ENCODE measurements at places on chromosomes 11 and 22. TPM values are rescaled to one million over a fixed set of nuclear protein-coding genes. Genes with fewer than 3 reads are reported as not detected.

DNA sequence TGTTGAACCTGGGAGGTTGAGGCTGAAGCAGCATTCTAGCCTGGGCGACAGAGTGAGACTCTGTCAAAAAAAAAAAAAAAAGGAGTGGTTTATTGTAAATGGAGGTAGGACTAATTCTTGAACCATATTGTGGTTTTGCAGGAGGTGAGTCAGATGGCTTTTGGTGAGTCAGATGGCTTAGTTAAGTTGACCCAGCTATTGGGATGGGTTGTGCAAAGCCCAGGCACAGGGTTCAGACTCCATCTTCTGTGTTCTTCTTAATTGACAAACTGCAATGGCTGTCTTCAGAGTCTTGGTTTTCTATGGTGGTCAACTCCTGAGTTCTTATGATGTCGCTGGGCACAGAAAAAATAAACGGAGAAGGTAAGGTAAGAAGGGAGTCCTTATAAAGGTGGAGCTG is 182.7 kb downstream of the ADAMTS15 start:
- no peak for DNase-seq

GRCh38 chr11:128179512-128179911 is 407.8 kb downstream of the ETS1 start:
- no peak for DNase-seq

DNA sequence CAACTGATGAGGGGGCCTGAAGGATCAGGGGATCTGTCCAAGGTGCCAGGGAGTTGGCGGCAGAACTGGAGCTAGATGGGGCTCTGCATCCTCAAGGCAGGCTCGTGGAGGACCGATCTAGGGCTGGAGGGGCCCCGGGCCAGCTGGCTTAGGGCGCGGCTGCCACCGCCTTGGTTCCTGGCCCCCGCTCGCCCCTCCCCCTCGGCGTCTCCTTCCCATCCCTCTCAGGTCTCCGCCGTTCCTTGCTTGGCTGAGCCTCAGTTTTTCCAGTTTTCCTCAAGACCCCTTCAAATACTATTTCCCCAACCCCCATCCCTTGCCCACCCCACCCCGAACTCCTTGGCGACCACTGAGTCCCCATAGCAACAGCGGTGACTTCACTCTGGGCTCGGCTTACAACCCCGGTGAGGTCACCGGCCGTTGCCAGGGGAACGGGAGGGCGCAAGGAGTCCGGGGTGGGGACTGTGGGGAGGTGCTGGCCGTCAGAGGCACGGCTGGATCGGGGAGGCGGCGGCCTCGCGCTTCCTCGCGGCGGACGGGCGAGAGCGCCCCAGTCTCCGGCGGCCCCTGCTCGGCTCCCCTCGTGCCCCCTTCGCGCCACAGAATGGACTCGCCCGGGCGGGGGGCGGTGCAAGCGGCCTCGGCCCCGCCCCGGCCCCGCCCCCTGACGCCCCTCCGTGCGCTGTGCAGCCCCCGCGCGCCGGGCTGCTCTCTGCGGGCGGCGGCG is 7.5 kb downstream of the FREY1 start:
- DNase-seq: peak; percentile 93

Gene TSSK2
- total RNA-seq: not detected

DNA sequence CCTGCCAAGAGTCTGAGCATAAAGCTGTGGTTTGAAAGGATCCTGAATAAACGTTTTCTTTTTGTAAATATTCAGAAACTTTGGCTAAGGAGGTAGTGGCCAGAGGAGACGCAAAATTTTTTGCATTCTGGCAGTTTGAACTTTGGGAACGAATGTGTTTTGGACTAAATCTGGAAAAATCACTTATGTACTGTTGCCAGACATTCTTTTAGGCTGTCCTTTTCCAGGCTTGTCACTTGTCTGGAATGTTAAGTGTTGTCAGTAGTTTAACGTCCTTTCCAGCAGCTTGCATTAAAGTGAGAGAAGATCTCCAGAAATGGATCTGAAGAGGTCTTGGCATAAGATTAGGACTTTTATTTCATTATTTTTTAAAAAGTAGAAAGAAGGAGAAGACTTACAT is 18.5 kb downstream of the SPECC1L start:
- no peak for DNase-seq

- DNase-seq: no peak
Observed at GRCh38 chr11:13207665-13208594, 69.7 kb upstream of the BMAL1 start.

GRCh38 chr11:19674836-19675235 is 37.8 kb upstream of the NAV2 start:
- DNase-seq: no peak

Gene FAM89B
- total RNA-seq: 37.4 TPM

DNA sequence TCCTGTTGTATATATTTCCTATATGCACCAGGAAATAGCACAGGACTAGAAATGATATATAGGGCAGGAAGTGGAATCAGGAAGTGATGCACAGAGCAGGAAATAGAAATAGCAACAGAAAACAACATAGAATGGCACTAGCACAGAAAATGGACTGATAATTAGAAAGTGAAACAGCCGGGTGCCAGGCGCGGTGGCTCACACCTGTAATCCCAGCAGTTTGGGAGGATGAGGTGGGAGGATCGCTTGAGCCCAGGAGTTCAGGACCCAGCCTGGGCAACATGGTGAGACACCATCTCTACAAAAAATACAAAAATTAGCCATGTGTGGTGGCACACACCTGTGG is 10.0 kb upstream of the RELT start:
- DNase-seq: no peak

DNA sequence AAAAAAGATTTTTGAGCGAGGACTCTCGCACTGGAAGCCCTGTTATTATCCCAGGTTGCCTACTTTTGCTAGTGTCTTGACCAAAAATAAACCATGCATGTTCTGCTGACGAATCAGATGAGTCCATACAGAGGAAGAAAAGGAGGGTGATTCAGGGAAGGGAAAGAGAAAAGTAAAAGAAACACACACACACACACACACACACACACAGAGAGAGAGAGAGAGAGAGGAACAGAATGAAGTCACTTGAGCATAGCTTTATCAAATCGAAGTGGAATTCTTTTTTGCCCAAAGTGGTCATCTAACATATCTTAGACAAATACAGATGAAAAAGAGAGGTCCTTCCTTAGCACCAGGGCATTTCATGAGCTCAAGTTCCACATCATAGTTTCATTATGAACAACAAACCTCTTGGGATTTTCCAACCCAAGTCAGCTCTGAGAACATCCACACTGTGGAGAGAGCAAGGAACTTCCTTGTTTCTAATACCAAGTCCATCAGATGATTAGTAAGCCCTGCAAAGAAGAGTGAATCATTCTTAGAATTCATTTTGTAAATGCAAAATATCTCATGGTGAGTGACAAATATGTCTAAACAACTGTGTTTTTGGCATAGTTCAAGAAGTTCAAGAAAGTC is 7.7 kb upstream of the MMP12 start:
- DNase-seq: no peak

Gene LRRC74B
- not detected for total RNA-seq

Gene LRRC56
- 0.71 TPM for total RNA-seq

Gene COPB1
- 104 TPM for total RNA-seq

GRCh38 chr22:45878051-45878781 is 98.7 kb downstream of the WNT7B start:
- DNase-seq: peak; percentile 85

Gene OR4D5
- total RNA-seq: not detected

DNA sequence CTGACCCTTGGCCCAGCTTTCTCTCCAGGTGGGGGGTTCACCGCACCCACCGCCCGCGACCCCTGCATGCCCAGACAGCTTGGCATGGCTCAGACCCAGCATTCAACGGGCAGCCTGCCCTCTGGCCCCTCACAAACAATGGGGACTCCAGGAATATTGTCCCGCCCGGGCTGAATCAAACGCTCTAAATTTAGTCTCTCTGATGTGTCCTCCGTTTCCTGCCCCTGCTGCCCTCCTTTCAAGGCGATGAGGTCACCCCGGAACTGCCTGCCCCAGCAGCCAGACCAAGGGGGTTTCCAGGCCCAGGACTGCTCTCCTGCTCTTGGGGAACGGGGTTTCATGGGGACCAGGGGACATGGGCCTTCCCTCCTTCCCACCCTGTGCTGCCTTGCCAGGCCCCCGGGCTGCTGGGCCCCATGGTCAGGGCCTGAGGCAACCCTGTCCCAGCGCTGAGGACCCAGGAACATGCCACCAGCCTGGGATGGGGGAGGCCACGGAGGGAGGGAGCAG is 10.1 kb upstream of the PDGFB start:
- DNase-seq: no peak

DNA sequence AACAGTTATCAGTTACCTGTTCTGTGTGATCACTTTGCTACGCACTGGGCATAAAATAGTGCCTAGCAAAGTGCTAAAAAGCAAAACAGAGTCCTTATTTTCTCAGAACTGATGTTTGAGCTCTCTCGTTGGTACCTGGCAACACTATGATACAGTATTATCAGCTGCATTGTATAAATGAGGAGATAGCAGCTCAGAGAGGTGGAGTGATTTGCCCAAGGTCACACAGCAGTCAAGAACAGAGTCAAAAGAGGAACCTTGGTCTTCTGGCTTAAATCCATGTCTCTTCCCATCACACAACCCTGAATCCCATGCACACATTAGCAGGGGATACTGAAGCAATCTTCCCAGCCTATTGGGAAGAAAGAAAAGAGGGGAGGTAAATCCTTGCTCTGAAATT is 580.5 kb downstream of the SOX6 start:
- no peak for DNase-seq

GRCh38 chr11:132623511-132623910 is 908.8 kb downstream of the OPCML start:
- no peak for DNase-seq

Gene CNIH2
- 0.55 TPM for total RNA-seq

GRCh38 chr11:65890324-65891218 is at the start of gene CCDC85B:
Gene CCDC85B (plus strand): TSS chr11:65890673. CDS start chr11:65890784, 111 bp downstream.
- peak; percentile 100 for DNase-seq

- no peak for DNase-seq
Observed at GRCh38 chr11:76033699-76034098, 172.6 kb downstream of the WNT11 start.

Gene BBOX1
- total RNA-seq: 0.32 TPM

GRCh38 chr22:38923463-38924346 is 33.7 kb upstream of the APOBEC3A start:
- no peak for DNase-seq

Gene CASP5
- 0.29 TPM for total RNA-seq

- no peak for DNase-seq
Observed at GRCh38 chr11:128480066-128480465, 107.3 kb downstream of the ETS1 start.

- DNase-seq: peak; percentile 92
Observed at GRCh38 chr11:66045177-66045639, 3.8 kb downstream of the GAL3ST3 start.

DNA sequence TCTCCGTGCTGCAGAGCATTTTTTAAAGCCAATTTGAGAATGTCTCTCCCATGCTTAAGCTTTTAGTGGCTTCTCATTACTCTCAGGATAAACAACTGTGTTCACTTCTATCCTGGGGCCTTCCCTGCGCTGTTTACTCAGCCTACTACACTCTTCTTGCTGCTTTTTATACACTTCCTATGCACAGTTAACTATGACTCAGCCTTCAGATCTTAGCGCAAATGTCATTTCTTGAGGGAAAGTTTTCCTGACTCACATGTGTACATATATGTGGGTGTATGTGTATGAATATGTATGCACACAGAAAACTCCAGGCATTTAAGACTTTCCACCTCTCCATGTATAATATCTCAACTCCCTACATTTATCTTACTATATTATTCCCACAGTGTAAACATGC is 9.8 kb downstream of the THAP12 start:
- DNase-seq: no peak

GRCh38 chr22:43689356-43689755 is 122.7 kb downstream of the EFCAB6 start:
- no peak for DNase-seq

GRCh38 chr22:37284805-37285355 is 2.6 kb downstream of the CYTH4 start:
- DNase-seq: no peak

- no peak for DNase-seq
Observed at GRCh38 chr11:9750551-9750950, 86.7 kb downstream of the SWAP70 start.

- DNase-seq: no peak
Observed at GRCh38 chr11:26849036-26849435, 127.2 kb upstream of the SLC5A12 start.

DNA sequence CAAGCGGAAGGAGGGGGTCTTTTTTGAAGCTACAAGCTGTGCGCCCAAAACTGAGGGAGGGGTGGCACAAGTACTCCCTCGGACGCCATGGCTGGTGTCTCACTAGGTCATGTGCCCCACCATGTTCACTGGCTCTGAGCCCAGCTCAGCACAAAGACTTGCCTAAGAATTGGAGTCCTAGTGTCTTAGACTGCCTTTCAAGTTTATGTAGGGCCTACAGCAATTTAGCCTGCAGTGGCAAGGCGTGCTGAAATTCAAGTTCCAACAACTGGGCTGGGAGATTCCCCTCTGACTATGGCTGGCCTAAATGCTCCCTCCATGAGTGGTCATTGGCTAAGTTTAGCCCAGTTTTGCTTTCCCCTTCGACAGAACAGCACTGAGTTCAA is 27.3 kb downstream of the FCHSD2 start:
- DNase-seq: no peak

Gene CBLIF
- total RNA-seq: not detected

Gene OR8A1
- not detected for total RNA-seq

GRCh38 chr22:50144005-50144614 is 26.4 kb upstream of the PANX2 start:
- DNase-seq: peak; percentile 78

DNA sequence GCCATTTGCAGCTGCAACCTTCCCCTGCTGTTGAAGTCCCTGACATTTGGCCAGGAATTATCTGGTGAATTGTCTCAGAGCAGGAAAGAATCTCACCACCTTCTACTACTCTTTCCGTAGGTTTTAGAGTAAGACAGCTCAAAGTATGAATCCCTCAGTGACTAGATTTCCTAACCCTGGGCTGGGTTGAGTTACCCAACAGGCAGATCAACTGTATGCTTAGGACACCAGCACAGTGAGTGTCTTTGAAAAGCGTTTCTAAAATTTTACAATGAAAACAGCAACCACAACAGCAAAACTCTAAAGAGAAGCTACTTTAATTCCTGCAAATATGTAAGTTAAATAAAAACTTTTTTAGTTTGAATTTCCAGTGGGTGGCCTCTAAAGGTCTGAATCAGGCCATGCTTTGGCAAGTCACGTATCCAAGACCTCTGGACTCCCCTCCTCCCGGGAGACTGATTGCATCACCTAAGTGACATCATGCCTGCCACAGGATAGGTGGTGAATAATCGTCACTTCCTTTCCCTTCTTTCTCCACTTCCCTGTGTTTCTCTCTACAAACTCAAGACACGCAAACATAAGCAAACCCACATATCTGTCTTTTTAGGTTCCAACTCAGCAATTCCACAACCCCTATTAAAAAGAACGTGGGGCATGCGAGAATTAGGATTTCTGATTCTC is 7.8 kb downstream of the OR8B12 start:
- DNase-seq: no peak

- DNase-seq: no peak
Observed at GRCh38 chr11:64383580-64383979, 24.6 kb downstream of the RPS6KA4 start.

GRCh38 chr11:133515107-133515506 is 17.2 kb downstream of the OPCML start:
- no peak for DNase-seq
